ENCODE measurements at places on chromosomes 12 and 14.

- no peak for DNase-seq
Measured at GRCh38 chr14:22915886-22916521, 2.9 kb downstream of the RBM23 start.

- DNase-seq, result no peak
Measured at GRCh38 chr14:101022121-101022520, 118.6 kb upstream of the RTL1 start.

DNA sequence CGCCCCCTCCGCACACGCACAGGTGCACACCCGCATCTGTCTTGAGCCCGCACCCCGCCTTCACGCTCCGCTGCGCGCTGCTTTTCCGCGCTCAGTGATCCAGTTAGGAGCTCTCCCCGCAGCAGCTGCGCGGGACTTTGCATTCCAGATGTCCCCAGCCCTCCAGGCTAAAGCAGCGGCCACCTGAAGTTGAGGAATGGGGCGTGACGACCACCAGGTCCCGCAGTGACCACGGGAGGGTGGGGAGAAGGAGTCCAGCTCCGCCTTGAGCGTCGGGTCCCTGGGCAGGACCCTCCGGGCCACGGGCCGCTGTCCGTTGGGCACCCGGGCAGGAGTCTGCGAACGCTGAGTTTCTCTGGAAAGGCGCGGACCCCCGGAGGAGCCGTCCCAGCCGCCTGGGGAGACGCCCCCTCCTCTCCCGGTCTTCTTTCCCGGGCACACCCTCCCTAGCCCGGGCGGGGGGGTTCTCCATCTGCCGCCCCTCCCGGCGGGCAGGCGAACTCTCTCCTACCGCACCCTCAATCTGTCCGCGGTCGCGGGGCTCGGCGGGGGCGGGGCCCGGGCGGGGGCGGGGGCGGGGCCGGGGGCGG lies 334 bp upstream of the TMEM132C start:
- no peak for DNase-seq

DNA sequence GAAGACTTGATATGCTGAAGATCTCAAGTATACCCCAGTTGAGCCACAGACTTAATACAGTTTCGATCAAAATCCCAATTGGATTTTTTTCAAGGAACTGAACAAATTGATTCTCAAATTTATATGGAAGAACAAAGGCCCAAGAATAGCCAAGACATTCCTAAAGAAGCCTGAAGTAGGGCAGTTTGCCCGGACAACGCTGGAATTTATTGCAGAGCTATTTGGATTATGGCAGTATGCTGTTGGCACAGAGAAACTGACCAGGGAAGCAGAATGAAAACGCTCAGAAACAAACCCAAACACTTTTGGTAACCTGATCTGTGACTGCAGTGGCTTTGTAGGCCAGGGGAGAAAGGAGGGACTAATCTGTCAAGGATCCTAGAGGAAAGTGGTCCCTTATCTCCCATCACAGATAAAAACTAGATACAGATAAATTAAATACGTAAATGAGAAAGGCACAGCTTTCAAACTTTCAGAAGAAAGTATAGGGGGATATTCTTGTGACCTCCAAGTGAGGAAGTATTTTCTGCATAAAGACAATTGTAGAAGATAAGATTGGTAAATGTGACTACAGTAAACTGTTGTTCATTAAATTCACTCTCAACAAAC lies 35.9 kb upstream of the GSC start:
- DNase-seq, result no peak

DNA sequence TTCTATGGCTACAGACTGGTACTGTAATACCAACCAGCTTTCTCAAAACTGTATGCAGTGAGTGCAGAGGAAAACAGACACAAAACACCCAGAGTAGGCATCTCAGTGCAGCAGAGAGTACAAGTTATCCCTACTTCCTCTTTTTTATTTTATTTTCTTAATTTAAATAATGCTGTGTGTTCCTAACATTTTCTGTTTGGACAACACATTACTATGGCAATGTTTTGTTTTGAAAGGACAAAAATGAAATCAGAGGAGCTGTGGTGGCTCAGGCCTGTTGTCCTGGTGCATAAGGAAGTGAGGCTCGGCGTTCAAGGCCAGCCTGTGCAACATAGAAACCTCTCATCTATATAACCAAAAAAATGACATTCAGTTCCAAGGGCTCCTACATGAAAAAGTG lies 33.7 kb upstream of the SELPLG start:
- no peak for DNase-seq

GRCh38 chr14:104108570-104109541 lies 23.4 kb downstream of the ASPG start:
- no peak for DNase-seq

DNA sequence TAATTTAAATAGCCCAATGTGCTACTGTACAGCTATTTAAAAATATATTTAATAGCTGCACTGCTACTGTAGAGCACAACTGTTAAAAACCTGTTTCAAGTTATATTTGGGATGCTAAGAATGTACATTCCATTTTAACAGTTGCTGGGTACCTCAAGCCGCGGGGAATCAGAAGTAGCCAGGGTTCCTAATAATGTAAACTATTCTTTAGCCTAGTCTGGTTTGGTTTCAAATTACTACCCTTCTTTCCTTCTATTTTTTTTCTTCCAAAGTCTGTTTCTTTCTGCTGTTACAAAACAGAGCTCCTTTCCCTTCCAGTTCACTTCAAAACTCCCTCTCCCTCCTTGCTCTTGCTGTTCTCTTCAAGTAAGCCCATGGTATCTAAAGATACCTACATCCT lies 21.3 kb downstream of the SCAF11 start:
- no peak for DNase-seq

DNA sequence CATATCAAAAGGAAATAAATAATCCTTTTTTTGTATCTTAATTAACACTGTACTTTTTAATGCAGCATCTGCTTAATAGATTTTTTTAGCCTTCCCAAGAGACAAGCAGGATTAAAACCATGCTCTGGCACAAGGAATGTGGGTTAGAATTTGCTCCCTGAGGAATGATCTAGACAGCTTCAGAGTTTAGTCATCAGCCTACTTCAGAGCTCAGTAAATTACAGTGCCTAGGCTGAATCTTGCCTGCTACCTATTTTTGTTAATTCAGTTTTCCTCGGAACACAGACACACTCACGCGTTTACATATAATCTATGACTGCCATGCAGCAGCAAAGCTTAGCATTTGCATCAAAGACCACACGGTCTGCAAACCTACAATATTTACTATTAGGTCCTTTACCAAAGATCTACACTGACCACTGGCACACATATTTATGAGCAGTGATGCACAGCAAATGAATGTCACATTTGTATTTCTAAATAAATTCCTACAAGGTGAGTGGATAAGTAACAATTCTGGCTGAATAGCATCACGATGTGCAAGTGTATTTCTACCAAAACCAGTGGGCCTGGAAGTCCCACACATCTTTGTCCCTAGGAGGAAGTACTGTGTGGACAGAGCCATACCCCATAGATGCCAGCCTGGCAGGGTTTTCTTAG lies 309.8 kb upstream of the TMEM132C start:
- no peak for DNase-seq

DNA sequence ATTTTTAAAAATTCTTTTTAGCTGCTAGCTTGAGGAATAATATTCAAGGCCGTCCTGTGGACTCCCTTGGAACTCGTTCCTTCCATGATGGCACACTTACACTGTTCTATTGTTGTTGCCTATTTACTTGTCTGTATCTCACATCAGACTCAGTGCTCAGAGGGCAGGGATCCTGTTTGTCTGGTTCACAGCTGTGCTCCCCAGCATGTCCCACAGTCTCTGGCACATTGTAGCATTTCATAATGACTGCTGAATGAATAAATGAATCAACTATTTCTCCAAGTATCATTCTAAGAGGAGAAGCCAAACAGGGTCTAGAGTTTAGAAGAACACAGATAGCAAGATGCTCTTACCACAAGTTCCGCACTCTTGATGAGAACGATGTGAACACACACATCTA lies 48.0 kb downstream of the NTN4 start:
- no peak for DNase-seq

- no peak for DNase-seq
Measured at GRCh38 chr14:32940711-32941667, 2.3 kb downstream of the NPAS3 start.

DNA sequence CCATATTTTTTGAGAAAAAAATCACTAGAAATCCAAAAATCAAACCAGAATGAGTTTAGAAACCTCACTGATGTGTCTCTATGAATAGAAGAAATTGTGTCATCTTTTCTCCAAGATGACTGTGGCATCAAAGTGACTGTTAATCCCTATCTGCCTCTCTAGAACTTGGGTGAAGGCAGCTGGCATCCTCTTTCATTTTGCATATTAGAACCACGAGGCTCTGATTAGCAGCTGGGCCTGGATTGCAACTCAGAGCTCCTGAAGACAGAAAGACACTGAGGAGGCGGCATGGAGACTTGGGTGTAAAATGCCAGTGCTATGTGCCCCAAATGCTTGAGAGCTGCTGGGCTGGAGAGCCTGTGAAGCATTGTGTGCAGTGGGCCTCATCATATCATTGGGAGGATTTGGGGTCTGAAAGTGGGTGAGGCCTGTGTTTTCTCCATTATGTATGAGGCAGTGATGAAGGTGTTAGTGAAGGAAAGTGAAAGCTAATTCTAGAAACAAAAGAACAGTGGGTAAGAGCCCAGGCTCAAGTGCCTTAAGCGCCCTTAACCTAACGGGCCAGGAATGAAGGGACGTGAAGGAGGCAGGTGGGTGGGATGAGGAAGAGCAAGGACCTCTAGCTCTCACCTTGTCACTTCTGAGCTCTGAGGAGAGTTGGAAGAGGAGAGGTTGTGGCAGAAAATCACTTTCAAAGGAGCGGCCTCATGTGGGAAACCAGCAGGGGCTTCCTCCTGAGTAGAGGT lies 26.2 kb downstream of the NKX2-8 start:
- DNase-seq, result no peak

- no peak for DNase-seq
Measured at GRCh38 chr12:3436461-3437065, 54.4 kb upstream of the PRMT8 start.

GRCh38 chr12:98973395-98973794 lies 328.3 kb downstream of the APAF1 start:
- no peak for DNase-seq

GRCh38 chr14:99055816-99056215 lies 216.2 kb downstream of the BCL11B start:
- no peak for DNase-seq

- DNase-seq, result no peak
Measured at GRCh38 chr14:106657460-106657859, 1131.1 kb downstream of the TMEM121 start.

- no peak for DNase-seq
Measured at GRCh38 chr14:79084861-79085260, 914.7 kb downstream of the NRXN3 start.

- no peak for DNase-seq
Measured at GRCh38 chr14:74988993-74989392, 13.7 kb upstream of the EIF2B2 start.

DNA sequence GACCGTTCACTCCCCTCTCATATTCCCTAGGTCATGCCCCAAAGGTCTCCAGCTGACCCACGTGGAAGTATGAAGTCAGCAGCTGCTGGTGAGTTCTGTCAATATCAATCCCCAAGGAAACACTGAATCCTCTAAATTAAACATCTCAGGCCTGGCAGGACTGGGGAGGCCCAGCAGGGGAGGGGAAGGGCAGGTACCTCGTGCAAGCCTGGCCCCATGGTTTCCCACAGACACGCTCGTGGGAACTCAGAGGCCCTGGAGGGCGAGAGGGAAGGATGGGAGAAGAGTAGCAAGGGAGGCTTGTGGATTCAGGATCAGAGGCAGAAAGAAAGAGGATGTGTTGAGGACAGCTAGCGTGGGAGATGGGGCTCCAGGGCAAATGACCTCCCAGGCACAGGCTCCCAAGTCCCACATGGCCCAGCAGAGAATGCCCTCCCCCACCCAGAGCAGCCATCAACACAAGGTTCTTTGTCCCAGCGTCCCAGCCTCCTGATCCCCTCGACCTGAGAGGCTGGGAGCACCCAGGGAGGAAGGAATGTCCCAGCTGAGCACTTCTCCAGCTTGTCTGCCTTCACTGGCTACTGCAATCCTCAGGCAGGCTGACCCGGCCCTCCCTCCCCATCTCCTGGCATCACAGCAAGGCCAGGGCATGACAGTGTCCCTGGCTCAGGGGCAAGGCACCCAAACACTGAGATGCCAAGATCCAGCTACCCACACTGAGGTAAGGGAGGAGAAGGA lies 20.1 kb upstream of the RPLP0 start:
- no peak for DNase-seq

GRCh38 chr12:63795032-63795687 lies 15.5 kb downstream of the RXYLT1 start:
- DNase-seq, result no peak

GRCh38 chr12:117235261-117235660 lies 45.0 kb upstream of the FBXO21 start:
- DNase-seq, result no peak

GRCh38 chr12:57240066-57240921 lies 10.7 kb downstream of the STAC3 start:
- no peak for DNase-seq

DNA sequence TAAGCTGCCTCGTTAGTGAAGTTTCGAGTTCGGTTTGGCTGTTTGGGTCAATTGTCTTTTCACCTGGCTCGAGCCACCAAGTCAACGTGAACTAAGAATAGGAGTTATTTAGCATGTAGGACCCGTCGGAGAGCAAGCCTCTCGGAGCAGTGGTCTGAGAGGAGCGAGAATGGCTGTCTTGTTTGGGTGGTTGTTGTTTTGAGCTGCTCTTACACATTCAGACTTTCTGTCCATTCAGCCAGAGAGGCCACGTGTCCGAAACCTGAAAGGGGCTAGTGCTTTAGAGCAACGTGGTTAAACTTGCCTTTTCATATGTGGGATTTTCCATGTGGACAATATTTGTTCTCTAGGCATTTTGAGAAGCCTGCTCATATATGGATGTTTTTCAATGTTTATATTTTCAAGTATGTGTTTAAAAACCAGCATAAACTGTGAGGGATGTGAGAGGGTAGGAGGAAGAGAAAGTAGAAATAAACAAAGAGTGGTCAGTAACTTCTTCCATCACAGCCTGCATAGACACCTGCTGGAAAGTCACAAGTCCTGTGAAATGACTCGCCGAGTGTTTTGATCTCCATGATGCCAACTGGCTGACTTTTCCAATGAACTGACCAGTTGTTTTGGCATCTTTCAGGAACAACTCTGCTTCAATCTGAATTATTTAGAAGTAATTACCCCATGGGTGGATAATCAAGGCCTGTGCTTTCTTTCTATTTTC lies 221.0 kb downstream of the ASCL1 start:
- no peak for DNase-seq

DNA sequence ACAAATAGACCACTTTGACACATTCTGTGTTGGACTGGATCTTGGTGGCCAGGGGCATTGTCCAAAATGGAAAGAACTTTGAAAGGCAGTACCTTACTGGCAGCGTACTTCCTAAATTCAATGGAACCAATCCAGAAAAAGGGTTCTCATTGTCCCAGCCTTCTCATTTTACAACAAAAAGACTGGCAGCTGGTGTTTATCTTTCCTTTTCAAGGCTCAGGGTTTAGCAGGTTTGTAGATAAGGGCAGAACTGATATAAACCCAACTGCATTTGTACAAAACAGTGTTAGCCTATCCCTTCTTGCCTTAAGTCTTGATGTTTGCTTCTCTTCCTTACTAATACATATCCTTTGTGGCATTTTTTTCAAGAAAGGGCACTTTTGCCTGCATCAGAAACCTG lies 7.7 kb downstream of the THAP2 start:
- no peak for DNase-seq

- no peak for DNase-seq
Measured at GRCh38 chr14:99395909-99396530, 84.6 kb downstream of the SETD3 start.

GRCh38 chr12:47192051-47192450 lies 112.3 kb upstream of the AMIGO2 start:
- no peak for DNase-seq

- DNase-seq, result no peak
Measured at GRCh38 chr12:26226122-26226521, 30.7 kb downstream of the SSPN start.

Data from smooth muscle cell of the brain vasculature (primary cell).